Activated CD4-positive, alpha-beta T cell treated with anti-CD3 and anti-CD28 coated beads for 48 hours (primary cell): ENCODE measurements at places on chromosomes 1 and 21.
A peak's percentile ranks its signal among the peaks of the same experiment; 100 is the strongest.

DNA sequence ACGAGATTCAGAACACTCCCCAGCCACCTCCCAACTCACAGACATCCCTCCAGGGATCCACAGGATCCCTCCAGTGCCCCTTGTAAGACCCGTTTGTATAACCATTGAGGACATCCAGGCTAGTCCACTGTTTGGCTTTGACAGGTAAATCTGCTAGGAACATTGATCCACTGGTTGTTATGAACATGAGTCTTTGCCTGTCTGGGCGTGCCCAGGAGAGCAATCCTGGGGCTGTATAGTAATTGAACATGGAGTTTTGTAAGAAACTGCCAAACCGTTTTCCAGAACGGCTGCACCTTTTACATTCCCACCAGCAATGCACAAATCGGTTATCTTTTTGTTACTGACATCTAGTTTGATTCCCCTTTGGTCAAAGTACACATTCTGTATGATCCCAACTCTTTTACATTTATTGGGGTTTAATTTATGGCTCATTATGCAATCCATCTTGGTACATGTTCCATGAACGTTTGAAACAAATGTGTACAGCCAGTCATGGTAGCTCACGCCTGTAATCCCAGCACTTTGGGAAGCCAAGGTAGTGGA is 88.7 kb downstream of the WDR4 start:
- DNase-seq: no peak

GRCh38 chr1:51504806-51505525 is 14.1 kb downstream of the EPS15 start:
- DNase-seq: peak; percentile 38

DNA sequence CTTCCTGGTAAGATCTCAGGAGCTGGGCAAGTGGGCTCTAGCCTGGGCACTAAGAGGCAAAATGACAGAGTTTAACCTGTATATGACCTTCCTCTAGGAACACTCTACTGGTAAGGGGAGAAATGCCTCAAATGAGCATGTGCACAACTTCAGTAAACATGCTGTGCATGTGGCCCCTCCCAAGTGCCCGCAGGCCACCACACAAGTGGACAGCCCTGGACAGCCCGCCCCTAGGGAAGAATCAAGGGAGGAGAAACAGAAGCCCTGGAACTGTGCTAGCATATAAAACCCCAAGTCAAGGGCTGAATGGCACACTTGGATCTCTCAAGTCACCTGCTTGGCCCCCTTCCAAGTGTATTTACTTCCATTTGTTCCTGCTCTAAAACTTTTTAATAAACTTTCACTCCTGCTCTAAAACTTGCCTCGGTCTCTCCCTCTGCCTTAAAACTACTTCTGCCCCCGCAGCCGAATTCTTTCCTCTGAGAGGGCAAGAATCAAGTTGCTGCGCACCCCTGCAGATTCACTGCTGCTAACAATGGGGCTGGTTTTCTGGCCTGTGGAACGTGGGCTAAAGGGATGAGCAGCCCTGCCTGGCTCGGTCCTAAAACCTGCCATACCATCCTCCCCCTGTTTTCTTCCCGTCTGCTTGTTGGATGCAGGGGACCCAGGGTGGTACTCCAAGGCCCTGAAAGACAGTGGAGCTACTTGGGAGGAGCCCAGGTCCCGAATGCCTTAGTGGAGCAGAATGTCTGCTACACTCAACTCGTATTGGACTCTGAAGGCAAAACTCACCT is 93.5 kb downstream of the IER5 start:
- DNase-seq: no peak

DNA sequence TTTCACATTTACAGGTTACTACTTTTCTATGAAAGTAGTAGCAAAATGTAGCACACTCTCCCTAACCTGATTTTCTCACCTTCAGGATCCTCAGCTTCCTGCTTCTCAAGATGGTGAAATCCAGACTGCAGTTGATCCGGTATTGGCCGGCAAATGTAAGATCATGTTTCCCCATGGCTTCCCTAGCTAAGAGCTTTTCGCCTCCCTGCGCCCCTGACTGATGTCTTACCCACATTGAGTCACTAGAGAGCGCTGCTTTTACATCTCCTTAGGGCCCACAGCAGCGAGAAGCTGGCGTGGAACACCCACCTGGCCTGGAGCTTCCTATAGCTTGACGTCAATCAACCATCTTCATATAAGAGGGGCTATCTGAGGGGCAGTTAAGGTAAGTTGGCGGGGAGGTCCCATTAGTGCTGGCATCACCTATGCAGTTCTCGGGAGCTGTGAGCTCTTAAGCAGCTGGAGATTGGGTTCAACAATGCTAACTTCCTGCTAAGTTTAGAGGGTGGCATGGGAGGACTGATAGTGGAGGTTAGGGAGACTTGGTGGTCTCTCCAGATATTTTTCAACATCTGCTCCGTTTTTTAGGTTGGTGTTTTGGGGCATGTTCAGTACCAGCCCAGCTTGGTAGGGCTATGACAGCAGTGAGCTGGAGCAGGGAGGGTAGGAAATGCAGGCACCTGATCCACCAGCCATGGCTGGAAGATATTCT is 5.5 kb downstream of the PTPN7 start:
- peak; percentile 62 for DNase-seq

DNA sequence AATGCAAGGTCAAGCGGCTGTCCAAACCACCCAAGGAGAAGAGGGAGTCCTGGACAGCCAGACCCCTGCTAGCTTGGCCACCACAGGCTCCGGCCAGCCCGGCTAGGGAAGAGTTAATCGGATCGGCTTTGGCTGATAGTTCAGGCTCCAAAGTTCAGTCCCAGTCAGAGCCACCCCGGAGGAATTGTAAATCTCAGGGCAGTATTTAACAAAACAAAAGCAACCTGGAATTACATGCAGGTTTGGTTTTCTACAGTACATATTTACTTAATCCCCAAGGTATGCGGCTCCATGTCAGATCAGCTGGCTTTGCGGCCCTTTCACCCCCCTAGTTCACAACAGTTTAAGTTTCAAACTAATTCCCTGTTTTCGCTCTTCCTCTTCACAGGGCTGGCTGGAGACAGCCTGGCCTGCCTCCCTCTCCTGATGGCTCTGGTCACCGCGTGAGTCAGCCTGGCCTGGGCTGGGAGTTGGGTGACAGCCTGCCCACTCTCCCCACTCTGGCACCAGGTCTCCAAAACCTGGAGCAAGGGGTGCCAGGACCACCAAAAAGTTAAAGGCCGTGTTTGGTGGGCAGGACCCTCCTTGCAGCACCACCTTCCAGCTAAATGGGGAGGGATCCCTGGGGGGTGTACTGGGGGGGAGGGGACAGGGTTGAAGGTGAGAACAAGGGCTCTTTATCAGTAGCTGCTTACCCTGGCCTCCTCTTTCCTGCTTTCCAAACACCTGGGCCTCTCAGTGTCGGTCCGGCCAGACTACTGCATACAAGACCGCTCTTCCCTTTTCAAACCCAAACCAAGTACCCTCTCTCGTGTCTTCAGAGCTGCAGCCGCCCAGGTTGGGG is 1.9 kb downstream of the DHRS3 start:
- DNase-seq: peak; percentile 30

DNA sequence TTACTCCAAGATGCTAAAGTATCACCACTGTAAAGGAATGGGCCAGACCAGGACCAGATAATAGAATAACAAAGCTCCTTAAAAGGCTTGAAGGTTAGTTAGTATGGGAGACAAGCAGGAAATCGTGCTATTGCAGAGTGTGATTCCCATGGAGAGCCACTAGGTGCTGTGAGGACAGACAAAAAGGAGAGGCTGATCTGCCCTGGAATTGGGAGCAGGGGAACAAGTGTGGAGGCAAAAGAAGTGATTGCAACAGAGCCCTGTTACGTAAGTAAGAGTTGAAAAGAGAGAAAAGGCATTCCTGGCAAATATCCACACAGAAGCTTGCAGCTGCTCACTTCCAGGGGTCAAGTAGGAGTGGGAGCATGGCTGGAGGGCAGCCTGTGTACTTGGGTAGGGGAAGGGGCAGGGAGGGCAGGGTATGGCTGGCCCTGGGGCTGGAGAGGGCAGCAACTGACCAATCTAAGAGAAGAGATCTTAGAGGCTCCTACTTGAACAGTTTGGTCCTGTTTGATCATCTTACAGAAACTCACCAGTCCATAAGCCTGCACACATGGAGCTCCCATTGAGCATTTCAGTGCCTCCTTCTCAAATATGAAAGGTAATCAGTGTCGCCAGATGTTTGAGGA is 207.7 kb upstream of the GJB5 start:
- DNase-seq: no peak
